Fibroblast of skin of left biceps (primary cell): ENCODE measurements at places on chromosomes 3 and 15.

DNA sequence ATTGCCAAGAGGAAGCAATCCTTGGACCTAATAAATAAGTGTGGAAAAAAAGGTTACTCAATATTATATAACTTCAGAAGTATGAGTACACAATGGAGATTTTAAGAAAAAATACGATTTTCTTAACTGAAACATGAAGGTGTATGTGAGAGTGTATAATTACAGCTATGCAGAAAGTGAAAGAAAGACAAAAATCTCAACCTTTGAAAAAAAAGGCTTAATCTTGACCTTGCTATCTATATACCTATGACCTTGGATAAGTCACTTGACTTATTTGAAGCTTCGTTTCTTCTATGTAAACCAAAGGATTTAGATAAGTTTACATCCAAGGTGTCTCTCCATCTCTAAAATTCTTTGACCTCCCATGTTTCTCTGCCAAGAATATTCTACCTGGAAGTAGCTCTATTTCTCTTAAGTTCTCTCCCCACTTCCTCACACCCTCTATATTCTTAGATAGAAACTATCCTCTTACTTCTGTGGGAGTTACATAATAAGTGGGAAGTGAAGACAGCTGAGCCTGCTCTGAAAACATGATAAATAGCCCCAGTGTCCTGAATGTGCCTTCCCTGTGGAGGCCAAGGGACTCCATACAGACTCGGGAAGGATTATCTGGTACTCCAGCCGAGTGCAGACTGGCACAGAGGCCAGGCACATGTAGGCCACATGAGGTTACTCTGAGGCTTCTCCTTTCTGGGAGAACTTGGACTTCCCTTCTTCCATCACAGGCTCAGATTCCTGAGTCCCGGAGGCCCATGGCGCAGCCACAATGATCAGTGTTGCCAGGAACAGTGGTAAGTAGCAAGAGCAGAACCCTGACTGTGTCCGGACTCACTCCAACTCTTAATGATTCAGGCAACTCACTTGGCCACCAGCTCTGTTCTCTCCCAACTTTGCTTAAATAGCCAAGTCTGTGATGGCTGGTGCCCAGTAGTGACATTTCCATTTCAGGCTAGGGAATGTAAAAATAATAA lies 166.8 kb upstream of the COL8A1 start:
- no peak for DNase-seq

DNA sequence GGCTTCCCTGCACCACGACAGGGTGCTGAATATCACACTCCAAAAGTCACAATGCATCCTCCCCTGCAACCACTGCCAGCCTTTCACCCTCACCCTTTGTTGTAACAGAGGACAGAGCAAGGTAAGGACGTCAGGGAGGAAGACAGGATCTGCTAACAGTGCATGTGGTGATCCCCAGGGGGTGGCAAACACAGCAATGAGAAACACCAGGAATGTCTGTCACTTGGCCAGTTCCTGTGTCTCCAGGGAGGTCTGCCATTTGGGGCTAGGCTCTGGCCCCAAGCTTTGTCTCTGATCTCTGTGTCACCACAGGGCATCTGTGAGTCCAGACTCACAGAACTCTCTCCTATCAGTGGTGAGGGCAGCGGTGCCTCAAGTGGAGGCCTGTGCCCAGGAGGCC lies 54.3 kb upstream of the SLC24A5 start:
- no peak for DNase-seq

GRCh38 chr3:46997453-46998091 lies 18.1 kb downstream of the NBEAL2 start:
- no peak for DNase-seq

DNA sequence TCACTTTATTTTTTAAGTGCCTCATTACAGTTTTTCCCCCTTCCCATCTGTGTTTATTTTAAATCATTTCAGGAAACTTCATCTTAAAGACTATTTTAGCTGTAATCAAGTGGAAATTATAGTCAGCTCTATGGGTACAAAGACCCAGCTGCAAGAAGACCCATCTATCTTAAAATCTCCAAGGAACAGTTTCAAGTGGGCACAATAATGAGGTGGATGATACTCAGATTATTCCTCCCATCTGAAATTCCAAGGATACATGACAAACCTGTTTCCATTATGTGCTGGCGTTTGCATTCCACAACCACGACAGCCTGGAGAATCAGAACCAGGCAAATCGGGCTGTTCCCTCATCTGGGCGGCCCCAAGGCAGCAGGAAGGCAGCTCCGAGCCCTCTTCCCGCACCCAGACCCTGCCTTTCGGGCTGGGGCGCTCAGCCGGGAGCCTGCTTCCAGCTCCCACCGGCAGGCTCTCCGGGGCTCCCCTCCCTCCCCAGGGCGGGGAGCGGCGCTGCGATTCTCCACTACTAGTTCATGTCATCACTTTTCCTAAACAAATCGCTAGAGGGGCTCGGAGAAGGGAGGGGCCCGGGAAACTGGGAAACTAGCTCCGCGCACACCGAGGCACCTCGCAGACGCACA lies at the start of gene MGLL:
Gene MGLL, minus strand, starts transcription at position 475 of the 641 bp plus-strand sequence. Its CDS starts 197 bp downstream, at position 278.
- DNase-seq, result no peak
